Activated naive CD8-positive, alpha-beta T cell treated with anti-CD3 and anti-CD28 coated beads for 36 hours (primary cell): ENCODE measurements at places on chromosomes 6 and 20. TPM values are rescaled to one million over a fixed set of nuclear protein-coding genes. Genes with fewer than 3 reads are reported as not detected.

DNA sequence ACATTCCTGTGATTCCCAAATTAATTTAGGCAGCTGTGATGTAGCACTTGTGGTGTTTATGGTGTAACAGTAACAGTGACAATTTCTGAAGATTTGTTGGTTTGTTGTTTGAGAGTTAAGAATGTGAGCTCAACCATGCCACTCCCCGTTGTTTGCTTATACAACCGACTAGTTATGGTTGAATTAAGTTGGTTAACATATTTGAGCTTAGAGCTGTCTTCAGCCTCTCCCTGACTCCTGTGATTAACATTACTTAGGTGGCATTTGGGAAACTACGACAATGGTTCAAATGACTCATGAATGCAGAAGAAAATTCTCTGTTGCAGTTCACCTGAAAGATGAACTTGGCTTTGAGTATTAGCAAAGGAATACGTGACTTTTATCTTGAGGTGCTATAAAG is 35.9 kb upstream of the PRL start:
- no peak for DNase-seq

GRCh38 chr20:52483382-52483781 is 291.8 kb upstream of the ZFP64 start:
- no peak for DNase-seq

- no peak for DNase-seq
Measured at GRCh38 chr6:115783402-115784061, 277.2 kb downstream of the FRK start.

DNA sequence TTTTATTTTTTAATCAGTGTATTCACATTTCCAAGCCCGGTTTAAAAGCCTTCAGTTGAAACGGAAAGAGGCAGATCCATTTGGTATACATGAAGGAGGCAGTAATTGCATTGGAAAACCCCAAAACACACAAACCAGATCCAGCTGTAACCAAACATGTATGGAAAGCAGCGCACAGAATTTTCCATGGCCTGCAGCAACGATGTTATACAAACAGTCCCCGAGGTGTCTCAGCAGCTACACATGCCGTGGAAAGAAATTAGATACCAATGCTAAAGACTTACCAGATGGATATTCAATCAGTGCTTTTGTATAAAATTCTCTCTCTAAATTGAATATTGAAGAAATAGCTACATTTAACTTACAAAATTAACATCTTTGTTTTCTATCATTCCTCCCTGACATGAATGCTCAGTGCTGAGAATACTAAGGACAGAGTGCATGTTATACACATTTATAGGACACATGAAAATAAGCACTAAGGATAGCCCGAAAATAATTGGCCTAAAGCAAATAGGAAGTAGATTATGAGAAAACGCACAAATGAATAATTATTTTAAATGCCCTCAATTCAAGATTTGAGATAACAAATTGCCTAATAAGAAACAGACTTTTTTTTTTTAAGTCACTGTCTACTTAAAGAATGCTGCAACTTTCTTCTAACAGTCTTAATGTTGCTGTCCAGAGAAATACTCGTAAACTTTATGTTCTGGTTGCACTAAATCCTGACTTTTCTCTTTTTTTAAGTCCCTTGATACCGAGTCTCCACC is 713.1 kb downstream of the HDGFL1 start:
- no peak for DNase-seq

GRCh38 chr6:129774697-129775447 is 64.9 kb upstream of the ARHGAP18 start:
- peak; percentile 31 for DNase-seq

Gene SSTR4
- total RNA-seq, result not detected

Gene ADTRP
- 31.5 TPM for total RNA-seq

GRCh38 chr6:44537306-44538049 is 150.0 kb downstream of the CDC5L start:
- DNase-seq, result no peak
